ENCODE measurements at places on chromosomes 6 and 20. TPM values are rescaled to one million over a fixed set of nuclear protein-coding genes. Genes with fewer than 3 reads are reported as not detected.

Gene FRS3
- total RNA-seq, result 2.8 TPM

Gene COL9A1
- not detected for total RNA-seq

Gene CASS4
- total RNA-seq, result 12.4 TPM

Gene CST7
- not detected for total RNA-seq

Gene ABHD16B
- not detected for total RNA-seq

Gene ENPP5
- 0.17 TPM for total RNA-seq
